ENCODE measurements at places on chromosomes 1 and 21.
A peak's percentile ranks its signal among the peaks of the same experiment; 100 is the strongest.

- peak; percentile 55 for DNase-seq
These were observed 156.3 kb downstream of the VPS13D start for GRCh38 chr1:12386130-12386529.

- DNase-seq = no peak
These were observed 283.1 kb downstream of the DSCAM start for GRCh38 chr21:40563900-40564299.

DNA sequence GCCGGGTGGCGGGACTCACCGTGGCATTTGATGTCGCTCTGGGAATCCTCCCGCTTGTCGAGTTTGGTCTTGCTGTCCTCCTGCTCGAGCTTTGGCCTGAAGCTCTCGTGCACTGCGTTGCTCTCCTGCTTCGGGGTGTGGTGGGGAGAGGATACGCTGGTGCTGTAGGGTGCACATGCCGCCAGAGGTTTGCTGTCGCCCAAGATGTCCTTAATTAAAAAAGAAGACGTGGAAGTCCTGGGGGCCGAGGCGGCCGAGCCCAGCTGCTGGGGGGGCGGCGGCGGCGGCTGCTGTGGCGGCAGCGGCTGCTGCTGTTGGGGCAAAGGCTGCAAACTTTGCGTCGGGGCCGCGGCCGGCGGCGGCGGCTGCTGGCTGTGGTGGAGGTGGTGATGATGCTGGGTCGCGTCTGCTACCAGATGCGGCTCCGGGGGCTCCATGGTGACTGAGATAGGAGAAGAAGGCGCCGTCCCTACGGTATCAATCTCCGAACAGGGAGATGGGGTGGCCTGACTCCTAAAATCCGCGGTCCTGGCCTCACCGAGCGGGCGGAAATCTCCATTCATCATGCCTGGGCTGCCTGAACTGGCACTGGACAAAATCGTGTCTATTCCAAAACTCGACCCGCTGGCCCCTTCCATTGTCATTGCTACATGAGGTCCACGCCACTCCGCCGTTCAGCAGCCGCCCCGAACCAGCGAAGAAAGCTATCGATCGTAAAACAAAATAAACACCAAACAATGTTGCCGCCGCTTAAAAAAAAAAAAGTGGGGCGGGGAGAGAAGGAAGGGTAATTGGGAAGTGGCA, at the start of gene BARHL2:
Gene BARHL2 (minus strand): TSS at position 751 of the 804 bp plus-strand sequence. CDS start 107 bp downstream, at position 644.
- no peak for DNase-seq

DNA sequence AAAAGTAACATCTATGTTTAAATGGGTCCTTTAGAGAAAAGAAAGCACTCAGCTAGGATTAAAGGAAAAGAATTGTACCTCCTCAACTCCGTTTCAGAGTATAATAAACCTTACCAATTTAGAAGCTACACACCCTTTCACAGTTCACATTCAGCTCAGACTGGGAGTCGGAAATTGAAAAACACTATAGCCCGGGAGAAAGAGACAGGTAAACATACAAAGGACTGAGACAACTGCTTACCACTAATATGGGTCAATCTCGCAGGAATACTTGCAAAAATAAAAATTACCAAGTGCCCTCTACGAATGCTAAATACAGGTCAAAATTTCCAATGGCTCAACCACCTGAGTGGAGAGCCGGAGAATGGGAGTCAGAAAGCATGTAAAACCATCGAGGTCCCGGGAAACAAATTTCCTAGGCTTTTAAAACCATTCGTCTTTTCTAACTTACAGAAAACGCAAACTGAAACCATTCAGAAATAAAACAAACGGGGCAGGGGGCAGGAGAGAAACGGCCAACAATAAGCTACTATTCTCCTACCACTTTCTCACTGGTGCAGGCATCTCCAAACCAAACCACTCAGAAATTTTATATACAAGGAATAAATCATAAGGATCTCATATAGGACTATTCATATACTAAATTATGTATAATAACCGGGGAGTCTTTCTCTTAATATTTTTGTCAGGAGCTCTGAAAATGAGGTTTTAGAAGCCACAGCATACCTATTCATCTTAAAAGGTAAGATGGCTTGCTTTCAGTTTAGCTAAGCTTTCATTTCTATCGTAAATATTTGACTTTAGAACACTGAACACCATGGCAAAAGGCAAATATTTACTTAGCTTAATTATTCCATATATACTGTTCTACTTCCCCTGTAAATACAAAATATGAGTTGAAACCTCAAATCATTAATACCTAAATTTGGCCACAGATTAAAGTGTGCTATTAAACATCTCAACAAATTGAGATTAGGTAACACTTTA, 136.5 kb downstream of the RERE start:
- DNase-seq = no peak

DNA sequence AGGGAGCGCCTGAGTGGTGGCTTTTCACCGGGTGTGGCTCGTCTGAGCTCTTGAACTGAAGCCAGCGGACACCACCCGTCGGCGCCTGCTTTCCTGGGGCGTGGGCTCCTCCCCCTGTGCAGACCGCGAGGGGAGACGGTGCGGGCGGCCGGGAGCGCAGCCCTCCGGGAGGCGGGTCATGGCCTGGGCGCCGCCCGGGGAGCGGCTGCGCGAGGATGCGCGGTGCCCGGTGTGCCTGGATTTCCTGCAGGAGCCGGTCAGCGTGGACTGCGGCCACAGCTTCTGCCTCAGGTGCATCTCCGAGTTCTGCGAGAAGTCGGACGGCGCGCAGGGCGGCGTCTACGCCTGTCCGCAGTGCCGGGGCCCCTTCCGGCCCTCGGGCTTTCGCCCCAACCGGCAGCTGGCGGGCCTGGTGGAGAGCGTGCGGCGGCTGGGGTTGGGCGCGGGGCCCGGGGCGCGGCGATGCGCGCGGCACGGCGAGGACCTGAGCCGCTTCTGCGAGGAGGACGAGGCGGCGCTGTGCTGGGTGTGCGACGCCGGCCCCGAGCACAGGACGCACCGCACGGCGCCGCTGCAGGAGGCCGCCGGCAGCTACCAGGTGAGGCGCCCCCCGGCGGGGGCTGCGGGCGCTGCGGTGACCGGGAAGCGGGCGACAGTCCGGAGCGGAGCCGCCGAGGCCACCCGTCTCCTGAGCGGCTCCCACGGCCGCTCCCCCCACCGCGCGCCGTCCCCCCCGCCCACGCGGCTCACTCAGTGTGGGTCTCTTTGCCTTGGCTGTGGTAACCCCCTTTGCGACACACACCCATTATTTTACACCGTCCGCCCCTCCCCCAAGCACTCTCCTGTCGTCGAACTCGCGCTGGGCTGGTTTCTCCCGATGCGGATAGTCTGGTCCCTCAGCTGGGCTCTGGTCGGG, at the start of gene TRIM58:
Gene TRIM58 (plus strand): TSS at position 119 of the 916 bp plus-strand sequence. CDS start 60 bp downstream, at position 179.
- DNase-seq = no peak

GRCh38 chr1:205304695-205305070, 16.9 kb downstream of the NUAK2 start:
- no peak for DNase-seq

DNA sequence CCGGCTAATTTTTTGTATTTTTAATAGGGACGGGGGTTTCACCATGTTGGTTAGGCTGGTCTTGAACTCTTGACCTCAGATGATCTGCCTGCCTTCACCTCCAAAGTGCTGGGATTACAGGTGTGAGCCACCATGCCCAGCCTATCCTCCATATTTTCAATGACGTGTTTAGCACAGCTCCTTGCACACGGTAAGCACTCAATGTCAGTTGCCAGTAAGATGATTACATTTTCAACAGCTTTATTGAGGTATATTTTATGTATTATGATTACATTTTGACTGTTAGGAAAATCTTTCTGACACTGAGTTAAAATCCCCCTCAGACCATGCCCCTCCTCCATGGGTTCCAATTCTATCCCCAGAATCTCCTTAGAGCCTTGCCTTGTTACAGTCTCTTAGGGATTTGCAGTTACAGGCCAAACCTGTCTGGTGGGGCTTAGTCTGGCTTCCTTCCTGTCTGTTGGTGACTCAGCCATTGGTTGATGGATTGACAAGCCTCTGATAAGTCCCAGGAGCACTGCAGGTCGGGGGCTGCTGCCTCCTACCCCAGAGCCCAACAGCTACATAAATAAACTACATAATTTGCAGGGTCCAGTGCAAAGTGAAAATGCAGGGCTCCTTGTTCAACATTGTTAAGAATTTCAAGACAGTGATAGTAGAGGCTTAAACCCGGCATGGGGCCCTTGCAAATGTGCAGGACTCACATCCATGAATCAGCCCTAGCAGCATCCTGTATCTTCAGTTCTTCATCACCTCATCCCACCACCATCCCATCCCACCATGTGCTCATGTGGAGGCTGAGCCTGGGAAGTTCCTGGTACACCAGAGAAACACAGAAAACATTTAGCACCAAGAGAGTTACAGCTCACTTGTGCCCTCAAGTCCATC, 23.4 kb downstream of the COA7 start:
- peak; percentile 41 for DNase-seq

GRCh38 chr1:56526571-56527174, 52.7 kb downstream of the PLPP3 start:
- DNase-seq = no peak

GRCh38 chr1:212701910-212702309, 2.3 kb upstream of the BATF3 start:
- no peak for DNase-seq

DNA sequence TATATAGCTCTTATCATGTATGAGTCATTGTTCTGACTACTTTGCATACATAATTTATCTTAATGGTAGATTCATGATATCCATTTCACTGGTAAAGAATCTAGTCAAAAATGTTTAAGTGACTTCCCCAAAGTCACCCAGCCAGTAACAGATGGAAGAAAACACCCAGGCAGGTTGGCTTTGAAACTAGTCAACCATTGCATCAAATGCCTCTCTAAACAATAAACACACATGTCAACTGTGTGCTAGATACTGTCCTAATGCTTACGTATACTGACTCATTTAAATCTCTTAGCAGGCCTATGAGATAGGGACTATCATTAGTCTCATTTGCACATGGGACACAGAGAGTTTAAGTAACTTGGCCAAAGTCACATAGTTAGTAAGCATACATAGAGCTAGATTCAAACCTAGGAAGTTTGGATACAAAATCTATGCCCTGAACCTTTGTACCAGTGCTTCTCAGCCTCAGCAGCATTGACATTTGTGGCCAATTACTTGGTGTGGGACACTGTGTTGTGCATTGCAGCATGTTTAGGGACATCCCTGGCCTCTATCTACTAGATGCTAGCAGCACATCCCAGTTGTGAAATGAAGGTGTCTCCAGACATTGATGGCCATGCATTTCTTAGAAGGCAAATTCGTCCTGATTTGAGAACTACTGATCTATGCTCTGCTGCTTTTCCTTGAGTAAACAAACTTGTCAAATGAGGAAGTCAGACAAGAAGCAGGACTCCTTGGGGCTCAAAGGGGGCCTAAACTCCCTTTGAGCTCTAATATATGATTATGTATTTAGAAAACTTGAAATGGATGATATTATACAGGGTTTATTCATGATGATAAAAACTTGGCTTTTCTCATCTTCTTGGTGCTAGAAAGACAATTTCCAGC, 316.3 kb downstream of the KCNH1 start:
- no peak for DNase-seq

DNA sequence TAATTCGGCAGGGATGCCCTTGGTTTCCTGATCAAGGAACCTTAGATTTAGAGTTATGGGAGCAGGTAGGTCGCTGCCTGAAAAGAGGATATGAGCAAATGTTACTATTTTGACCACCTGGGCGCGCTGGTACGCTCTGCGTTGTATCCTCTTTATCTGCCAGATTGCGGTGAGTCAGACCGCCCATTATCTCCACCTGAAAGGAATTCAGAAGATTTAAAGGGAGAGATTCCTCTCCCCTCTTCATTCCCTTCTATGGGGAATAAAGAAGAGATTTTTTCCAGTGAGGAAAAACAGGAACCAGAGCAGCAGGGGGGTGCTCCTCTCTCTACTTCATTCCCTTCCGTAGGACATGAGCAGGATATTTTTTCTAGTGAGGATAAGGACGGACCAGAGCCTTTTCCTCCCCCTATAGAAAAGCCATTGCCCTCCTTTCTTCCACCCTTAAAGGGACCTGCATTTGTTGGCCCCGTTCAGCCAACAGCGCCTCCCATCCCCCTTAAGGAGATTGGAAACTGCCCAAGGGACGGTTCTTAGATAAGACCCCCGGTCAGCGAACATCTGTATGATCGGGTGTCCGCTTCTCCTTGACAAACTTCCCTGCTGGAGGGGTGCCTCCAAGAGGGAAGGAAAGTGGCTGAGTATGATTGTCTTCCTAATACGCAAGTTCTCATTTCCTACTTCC, 34.1 kb downstream of the CLCA1 start:
- peak; percentile 53 for DNase-seq

DNA sequence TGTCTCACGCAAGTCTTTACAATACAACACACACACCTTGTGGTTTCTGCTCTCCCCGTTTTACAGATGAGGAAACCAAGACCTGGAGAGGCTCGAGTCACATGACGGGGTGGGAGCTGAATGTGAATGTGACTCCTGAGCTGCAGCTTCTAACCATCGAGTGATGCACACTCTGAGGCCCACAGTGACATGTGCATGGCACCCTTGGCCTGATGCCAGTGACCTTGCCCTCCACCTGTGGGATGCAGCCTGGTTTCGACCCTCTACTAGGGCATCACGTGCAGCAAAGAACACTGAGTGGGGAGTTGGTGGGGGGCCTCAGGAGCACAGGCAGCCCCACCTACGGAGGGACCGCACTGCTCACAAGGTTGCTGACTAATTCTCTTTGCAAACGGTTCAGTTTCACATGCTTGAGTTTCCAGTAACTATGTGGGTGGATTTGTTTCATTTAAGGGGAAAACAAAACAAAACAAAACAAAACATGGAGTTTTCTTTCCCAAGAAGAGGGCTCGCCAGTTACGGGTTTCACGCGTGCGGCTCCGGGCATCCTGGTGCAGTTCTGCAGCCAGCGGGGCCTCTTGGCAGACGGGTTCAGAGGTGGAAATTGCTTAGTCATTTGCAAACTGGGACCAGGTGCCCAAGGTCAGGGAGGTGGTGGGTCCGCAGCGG, 22.9 kb downstream of the SPSB1 start:
- DNase-seq = peak; percentile 30

- no peak for DNase-seq
These were observed 4.6 kb downstream of the KCNC4 start for GRCh38 chr1:110214454-110215404.

GRCh38 chr1:34591751-34592629, 162.9 kb upstream of the GJB5 start:
- no peak for DNase-seq

GRCh38 chr1:83418558-83418957, 580.4 kb downstream of the TTLL7 start:
- no peak for DNase-seq

DNA sequence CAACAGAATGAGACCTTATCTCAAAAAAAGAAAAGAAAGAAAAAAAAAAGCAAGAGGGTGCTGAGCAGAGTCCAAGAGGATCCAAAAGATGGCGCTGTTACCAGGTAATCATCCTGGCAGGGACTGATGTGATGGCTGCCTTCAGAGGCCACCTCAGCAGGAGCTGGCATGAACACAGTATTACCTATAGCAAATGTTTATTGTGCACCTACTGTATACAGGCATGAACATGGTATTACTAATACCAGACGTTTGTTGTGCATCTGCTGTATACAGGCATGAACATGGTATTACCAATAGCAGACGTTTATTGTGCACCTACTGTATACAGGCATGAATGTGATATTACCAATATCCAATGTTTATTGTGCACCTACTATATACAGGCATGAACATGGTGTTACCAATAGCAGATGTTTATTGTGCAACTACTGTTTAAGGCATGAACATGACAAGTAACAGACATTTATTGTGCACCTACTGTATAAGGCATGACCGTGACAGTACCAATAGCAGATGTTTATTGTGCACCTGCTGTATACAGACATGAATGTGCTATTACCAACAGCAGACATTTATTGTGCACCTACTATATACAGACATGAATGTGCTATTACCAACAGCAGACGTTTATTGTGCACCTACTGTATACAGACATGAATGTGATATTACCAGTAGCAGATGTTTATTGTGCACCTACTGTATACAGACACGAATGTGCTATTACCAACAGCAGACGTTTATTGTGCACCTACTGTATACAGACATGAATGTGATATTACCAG, 115.1 kb upstream of the TMEM51 start:
- DNase-seq = no peak
